ENCODE measurements at places on chromosomes 4 and X.

DNA sequence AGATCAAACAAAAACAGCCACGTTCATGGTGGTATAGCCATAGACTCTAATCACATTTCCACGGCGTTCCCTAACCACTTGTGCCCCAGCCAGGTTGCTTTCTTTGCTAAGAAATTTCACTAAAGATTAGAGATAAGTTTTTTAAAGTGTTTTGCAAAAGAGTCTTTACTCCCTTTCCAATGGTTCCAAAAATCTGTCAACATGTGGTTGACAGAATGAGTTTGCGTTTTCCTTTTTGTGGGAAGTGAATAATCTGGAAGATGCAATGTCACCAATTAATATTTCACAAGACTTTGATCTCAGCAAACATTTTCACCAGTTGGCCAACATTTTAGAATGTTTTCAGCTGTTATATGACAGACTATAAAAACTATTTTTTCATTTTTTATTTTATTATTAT lies 35.3 kb downstream of the CXCL1 start:
- peak; percentile 90 for DNase-seq

- DNase-seq = no peak
Measured at GRCh38 chr4:20552004-20552403, 148.3 kb upstream of the PACRGL start.

DNA sequence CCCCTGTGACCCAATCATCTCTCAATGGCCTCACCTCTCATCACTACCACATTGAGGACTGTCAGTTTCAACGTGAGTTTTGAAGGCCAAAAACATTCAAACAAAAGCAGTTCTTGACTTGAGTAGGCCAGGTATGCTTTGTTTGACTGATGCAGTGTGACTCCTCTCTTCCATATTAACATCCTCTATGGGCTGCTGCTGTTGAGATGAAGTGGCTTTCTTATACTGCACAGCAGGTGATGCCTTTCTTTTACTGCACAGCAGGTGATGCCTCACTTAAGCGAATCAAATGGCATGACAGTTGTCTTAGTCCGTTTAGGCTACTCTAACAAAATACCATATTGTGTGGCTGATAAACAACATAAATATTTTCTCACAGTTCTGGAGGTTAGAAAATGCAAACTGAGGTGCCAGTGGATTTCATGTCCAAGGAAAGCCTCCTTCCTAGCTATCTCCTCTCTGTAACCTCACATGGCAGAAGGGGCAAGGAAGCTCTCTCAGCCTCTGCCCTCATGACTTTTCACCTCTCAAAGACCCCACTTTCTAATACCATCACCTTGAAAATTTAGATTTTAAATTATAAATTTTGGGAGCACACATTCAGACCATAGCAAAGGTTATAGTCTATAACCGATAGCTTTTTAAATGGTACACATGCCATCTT lies 2267.9 kb upstream of the AGA start:
- DNase-seq = no peak

- DNase-seq = no peak
Measured at GRCh38 chr4:77501851-77502250, 103.8 kb upstream of the CXCL13 start.
